ENCODE measurements at places on chromosomes 16 and 17. TPM values are rescaled to one million over a fixed set of nuclear protein-coding genes. Genes with fewer than 3 reads are reported as not detected.

ERN2 gene
- total RNA-seq, result not detected

NPIPA8 gene
- 0.18 TPM for total RNA-seq

NPIPB13 gene
- 19.8 TPM for total RNA-seq

NDRG4 gene
- total RNA-seq, result 5.1 TPM

PYY gene
- not detected for total RNA-seq

USP43 gene
- total RNA-seq, result 7.3 TPM

VAT1L gene
- not detected for total RNA-seq

CAPN15 gene
- total RNA-seq, result 78.5 TPM

ZNF276 gene
- 19.9 TPM for total RNA-seq

DHRS7C gene
- total RNA-seq, result not detected

ZNF771 gene
- 14.4 TPM for total RNA-seq

SLC47A1 gene
- 16.1 TPM for total RNA-seq

TBC1D26 gene
- 0.05 TPM for total RNA-seq

C1QTNF1 gene
- total RNA-seq, result 1.5 TPM

CRYM gene
- 0.41 TPM for total RNA-seq

E2F4 gene
- 74.5 TPM for total RNA-seq

EFNB3 gene
- total RNA-seq, result 2.5 TPM

GPRC5B gene
- total RNA-seq, result 10.4 TPM

FBXO39 gene
- not detected for total RNA-seq

C17orf50 gene
- not detected for total RNA-seq

SCO1 gene
- total RNA-seq, result 28.0 TPM

TNFRSF13B gene
- total RNA-seq, result not detected

CALB2 gene
- total RNA-seq, result 0.59 TPM

BHLHA9 gene
- total RNA-seq, result 0.21 TPM

FAM234A gene
- total RNA-seq, result 121 TPM

CLEC19A gene
- total RNA-seq, result not detected

CSF3 gene
- total RNA-seq, result not detected

CD79B gene
- not detected for total RNA-seq

HASPIN gene
- 10.6 TPM for total RNA-seq

LLGL2 gene
- total RNA-seq, result 201 TPM

NPIPB9 gene
- total RNA-seq, result 0.90 TPM

TNFSF12 gene
- total RNA-seq, result 12.6 TPM

MAP3K14 gene
- 80.8 TPM for total RNA-seq

SPECC1 gene
- total RNA-seq, result 80.8 TPM

RNF227 gene
- total RNA-seq, result 2.6 TPM

SMIM36 gene
- total RNA-seq, result not detected

CSH2 gene
- not detected for total RNA-seq

EME1 gene
- 15.3 TPM for total RNA-seq

NUPR1 gene
- total RNA-seq, result 79.7 TPM

C17orf100 gene
- 2.8 TPM for total RNA-seq

EVI2A gene
- not detected for total RNA-seq

OR1A2 gene
- not detected for total RNA-seq

SLC12A3 gene
- 0.15 TPM for total RNA-seq

FOXF1 gene
- total RNA-seq, result 0.10 TPM

PIRT gene
- total RNA-seq, result not detected

C16orf54 gene
- 0.18 TPM for total RNA-seq

ATP6V0C gene
- total RNA-seq, result 282 TPM

KRTAP2-2 gene
- total RNA-seq, result not detected
